Ecto neural progenitor cell (in vitro differentiated cells): ENCODE measurements at places on chromosomes 6 and 20.

DNA sequence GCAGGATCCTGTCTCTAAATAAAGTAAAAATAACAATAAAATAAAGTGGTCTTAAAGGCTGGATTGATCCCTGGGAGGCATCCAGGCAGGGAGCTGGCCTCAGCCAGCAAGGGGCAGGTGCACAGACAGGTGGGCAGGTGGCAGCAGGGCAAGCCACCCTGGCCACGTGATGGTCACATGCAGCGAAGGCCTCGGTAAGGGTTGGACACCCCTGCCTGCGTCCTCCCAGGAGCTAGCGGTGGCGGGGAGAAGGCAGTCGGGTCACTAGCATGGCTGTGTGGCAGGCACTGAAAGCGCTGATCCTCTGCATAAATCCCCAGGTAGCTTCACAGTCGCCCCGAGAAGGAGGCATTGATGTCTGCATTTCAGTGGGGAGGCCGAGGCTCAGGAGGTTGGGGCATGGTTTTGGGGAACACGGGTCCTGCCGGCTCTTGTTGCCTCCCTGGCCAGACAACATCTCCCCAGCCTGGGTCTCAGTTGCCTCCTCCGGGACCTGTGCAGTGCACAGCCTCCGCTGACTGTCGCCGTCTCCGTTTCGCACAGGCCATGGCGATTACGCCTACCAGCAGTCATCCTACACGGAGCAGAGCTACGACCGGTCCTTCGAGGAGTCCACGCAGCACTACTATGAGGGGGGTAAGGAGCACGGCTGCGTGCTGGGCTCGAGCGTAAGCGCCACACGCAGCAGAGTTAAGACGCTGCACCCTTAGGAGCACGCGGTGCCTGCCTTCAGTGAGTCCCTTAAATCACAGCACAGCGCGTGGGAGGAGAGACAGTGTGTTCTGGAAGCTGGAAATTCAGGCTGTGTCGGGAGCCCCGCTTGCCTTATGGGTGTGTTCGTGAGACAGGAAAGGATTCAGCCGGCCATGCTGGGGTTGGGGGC is 17.7 kb upstream of the MTG2 start:
- no peak for DNase-seq

- DNase-seq, result no peak
Observed at GRCh38 chr6:84916704-84917103, 152.3 kb upstream of the TBX18 start.

DNA sequence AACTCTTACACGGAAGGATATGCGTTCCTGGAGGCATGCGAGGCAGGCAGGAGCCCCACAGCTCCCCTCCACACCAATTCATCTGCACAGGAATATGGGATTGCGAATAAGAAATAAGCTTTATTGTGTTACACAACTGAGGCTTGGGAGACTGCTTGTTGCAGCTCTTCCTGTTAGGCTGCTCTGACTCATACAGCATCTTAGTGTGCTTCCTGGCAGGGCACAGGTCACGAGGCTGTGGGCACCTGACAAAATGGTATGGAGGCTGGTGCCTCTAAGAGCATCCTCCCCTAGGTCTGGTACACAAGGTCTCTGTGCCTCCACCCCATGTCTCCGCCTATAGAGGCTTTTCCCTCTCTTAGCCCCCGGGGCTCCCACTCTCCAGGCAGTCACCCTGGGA is 6.8 kb downstream of the SLC22A3 start:
- no peak for DNase-seq

DNA sequence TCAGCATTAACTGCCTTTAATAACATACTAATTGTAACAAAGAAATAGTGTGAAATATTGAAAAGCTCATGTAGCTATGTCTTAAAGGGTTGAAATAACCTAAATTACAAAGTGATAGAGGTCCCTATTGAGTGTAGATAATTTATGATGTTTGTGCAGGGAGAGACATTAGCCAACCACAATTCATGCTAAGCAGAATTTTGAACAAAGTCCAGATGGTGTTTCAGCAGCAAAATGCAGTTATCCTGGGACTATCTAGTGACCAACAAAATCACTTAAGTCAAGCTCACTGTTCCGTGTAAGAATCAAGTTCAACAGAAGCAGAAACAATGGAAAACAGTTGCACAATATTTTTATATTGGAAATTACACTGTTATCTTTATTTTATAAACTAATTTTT is 218.5 kb downstream of the SIM1 start:
- no peak for DNase-seq

- DNase-seq, result no peak
Observed at GRCh38 chr6:159833556-159833955, 33.5 kb downstream of the PNLDC1 start.

- peak; percentile 59 for DNase-seq
Observed at GRCh38 chr6:25223490-25223991, 55.6 kb upstream of the CARMIL1 start.

GRCh38 chr6:126064748-126065401 is 78.5 kb downstream of the TRMT11 start:
- no peak for DNase-seq

DNA sequence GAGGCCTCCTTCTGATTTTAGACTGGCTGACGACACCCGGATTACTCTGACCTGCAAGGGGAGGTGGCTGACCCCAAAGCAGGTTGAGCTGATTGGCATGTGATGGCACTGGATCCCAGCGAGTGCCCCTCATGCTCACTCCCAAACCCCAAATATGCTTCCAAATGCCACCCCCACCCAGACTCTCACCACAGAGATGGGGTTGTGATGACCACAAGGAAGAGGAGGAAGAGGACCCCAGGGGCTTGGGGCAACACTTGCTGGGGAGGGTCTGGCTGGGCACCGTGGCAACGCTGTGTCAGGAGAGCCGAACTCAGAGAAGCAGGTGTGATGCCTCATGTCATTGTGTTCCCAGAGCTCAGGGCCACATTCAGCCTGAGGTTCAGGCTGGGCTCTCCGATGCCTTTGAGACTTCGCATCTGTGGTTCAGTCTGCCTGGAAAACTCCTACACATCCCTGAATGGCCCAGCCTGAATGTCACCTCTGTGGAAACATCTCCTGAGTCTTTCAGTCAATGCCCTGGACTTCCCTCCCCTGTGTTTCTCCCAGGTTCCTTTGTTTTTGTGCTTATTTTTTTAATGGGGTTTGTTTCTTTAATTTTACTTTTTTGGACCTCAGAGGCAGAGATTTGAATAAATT is 169.1 kb upstream of the PMEPA1 start:
- peak; percentile 34 for DNase-seq

DNA sequence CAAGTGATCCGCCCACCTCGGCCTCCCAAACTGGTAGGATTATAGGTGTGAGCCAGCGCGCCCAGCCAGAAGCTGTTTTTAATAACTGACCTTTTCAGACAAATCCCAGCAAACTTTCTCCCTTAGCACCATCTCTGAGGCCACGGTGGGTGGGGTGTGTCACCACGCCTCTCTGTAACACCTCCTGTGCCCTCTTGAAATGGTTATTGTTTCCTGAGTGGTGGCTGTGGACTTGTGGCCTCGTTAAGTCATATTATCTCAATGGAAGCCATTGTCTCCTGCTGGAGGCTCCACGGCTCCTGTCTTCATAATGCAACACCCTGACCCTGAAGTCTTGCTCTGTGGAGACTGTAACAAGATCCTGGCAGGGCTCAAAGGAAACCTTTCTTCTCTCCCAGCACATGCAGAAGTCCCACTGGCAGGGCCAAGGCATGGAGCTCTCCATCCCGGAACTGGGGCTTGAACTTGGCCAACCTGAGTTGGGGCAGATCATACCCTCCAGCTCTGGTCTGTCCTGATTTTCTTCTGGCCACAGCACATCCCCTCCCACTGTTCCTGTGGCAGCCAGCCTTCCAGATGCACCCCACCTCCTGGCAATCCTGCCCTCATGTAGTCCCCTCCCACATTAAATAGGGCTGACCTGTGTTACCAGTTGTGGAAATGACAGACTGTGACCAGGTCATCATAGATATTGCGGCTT is 81.1 kb downstream of the SNX5 start:
- DNase-seq, result no peak

GRCh38 chr6:35091346-35092083 is 49.6 kb downstream of the TCP11 start:
- DNase-seq, result no peak

DNA sequence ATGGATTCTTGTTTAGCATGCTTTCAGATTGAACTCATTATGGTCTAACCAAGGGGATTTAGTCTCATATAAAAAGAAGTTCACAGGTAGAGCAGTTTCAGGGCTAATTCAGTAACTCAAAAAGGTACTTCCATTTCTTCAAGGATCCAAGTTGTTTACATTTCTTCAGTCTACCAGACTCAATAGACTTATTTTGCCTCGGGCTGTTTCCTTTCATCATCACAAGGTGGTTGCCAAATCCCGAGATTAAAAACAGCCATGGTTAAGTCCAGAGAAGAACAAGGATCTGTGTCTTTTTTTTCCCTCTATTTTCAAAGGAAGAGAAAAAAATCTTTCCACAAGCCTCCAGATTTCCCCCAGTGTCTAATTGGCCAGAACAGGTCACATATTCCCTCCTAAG is 69.8 kb upstream of the SNX9 start:
- no peak for DNase-seq

DNA sequence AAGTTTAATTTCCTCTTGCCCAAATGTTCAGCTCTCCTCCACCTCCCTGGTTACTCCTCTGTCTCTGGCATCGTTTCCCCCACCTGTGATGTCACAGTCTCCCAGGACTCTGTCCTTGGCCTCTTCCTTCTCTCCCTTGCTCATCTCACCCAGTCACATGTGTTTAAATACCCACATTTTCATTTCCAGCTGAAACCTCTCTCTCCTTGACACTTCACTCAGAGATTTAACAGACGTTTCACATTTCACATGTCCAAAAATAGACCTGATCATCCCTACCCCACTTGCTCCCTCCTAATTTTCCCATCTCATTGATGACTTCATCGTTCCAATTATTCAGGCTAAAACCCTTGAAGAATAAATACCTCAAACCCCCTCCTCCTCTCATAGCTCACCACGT is 604.1 kb upstream of the JAG1 start:
- DNase-seq, result no peak
